ENCODE measurements at places on chromosomes 4 and X.

GRCh38 chr4:100041646-100042045, 91.6 kb upstream of the H2AZ1 start:
- no peak for DNase-seq

DNA sequence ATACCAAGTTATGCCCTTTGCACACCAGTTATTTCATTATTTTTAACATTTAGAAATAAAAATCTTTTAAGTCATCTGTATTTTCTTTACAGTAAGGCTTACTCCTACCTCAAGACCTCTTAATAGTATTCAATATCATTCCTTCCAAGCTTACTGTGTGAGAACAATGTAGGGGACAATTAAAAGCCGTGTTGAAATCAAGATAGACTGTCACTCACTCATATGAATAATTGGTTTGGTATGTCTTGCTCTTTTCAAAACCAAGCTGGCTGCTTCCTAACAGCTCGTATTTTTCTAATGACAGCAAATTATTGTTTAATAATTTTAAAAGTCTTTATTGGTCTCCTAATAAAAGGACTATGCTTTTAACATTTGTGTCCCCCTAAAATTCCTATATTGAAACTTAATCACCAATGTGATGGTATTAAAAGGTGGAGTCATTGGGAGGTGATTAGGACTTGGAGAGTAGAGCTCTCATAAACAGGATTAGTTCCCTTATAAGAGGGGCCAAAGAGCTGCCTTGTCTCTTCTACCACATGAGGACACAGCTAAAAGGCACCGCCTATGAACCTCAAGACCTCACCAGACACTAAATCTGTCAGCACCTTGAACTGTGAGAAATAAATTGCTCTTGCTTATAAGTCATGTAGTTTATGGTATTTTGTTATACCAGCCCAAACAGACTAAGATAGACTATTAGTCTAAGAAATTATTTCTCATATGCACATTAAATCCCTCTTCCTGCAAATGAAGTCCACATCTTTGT, 4.1 kb downstream of the ABCB7 start:
- no peak for DNase-seq

DNA sequence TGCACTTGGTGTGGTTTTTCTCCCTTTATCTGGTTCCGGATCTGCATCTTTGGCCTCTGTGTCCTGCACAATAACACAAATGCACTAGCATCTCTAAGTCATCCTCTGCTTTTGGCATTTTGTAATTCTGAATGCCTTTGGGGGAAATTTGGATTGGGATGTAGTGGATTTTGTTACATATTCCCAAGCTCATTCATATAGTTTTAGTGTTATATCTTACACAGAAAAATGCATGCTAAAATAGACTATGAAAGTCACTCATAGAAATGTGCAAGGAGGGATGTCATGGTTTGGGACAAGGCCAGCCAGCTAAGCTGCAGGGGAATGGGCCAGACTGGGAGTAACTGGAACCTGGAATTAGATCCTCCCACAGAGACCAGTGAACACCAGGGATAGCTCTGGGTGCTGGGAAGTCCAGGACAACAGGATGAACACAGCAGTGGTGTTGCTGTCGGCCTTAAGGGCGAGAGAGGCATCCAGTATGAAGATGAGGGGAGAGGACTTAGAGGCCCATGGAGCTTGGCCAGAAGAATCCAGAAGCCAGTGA, 20.1 kb downstream of the ENPP6 start:
- no peak for DNase-seq

GRCh38 chrX:42783451-42783850, 5.5 kb upstream of the PPP1R2C start:
- no peak for DNase-seq

GRCh38 chrX:72020788-72021187, 110.1 kb downstream of the NHSL2 start:
- no peak for DNase-seq

GRCh38 chrX:34848281-34848680, 94.3 kb upstream of the FAM47B start:
- peak; percentile 35 for DNase-seq

DNA sequence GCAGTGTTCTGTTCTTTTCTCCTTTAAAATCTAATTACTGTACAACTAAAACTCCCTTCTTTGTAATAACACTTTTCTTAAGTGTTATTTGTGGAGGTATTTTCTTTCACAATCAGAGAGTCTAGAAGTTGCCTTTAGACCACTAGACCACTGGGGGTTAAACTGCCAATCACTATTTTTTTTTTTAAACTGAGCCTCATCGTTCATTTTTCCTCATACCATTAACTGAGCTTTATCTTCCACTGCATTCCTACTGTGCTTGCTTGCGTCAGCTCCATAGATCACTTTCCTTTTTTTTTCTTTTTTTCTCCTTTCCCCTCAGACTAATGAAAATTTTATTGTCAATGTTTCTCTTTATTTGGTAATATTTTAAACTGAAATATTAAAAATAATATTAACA, 310.6 kb downstream of the PDHA2 start:
- DNase-seq = no peak

DNA sequence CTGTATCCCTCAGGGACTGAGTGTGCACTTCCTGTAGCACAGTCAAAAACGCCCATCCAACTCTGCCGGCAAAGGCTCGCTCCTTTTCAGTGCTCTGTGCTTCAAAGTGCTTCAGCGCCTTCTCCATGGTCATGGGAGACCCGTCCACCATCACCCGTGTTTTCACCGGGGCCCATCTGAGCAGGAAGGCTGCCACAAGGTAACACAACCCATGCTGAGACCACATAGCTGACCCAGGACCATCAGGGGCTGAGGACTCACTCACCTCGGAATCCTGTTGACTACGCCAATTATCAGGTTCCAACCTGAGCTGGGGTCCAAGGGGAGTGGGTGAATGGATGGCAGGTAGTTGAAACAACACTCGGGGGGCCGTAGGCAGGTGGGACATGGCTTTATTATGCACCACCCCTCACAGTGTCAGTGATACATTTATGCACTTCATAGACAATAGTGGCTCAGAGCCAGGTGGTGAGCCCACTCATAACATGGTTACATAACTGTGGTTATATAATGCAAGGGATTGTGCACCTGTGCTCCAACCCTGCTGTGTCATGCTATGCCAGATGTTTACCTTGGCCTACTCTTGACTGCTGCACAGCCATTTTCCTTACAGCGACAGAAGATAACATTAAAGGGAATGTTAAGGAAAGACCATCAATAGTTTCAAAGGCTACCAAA, 227.8 kb downstream of the ADGRL3 start:
- no peak for DNase-seq

- no peak for DNase-seq
Observed at GRCh38 chr4:183499389-183499788, 5.5 kb upstream of the ING2 start.

DNA sequence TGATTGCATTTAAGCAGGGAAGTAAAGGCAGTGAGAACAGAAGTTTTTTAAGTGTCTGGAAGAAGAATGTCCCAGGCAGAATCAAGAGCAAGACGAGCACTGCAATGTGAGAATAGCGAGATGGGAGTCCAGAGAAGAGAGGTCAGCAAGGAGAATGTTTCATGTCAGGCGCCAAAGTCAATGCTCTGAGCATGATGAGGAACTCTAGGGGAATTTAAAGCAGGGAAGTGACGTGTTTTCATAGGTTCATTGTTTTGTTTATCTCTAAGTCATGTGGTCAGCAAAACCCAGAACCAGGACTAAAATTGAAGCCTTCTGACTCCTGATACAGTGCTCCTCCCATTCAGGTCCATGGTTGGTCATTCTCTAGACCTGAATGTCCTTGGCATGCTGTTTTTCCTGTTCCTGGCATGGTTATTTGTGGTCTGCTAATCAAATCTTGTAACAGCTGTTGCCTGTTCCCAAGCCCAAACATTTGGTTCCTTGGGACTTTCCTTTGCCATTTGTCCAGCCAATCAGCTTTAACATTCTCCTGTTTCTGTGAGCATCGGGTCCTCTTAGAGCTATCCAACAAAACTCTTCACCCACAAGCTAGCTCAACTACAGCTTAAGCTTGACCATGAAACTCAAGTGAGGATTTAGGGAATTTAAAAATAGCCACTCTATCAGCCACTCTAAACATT, 37.7 kb downstream of the PTCHD1 start:
- no peak for DNase-seq

- DNase-seq = no peak
Observed at GRCh38 chr4:132502096-132502552, 647.0 kb upstream of the PCDH10 start.

DNA sequence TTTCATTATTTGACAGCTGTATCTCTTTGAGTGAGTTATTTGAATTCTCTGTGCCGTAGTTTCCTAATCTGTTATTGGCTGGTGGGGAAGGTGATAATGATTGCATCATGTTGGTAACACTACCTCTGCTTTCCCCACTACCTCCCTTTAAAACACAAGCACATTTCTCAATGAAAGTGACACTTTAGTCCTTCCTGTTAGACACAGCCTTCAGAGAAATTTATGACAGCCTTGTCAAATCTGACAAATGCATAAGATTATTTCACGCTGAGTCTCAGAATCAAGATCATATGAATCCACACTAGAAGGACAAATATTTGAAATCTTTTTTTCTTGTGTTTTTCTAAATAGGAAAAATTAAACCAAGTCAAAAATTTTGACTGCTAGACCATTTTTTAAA, 896.1 kb downstream of the CENPC start:
- no peak for DNase-seq

- no peak for DNase-seq
Observed at GRCh38 chr4:77393996-77394395, 211.6 kb upstream of the CXCL13 start.

- no peak for DNase-seq
Observed at GRCh38 chr4:183503497-183504063, 1.3 kb upstream of the ING2 start.

GRCh38 chr4:139910106-139910505, 243.9 kb downstream of the MAML3 start:
- no peak for DNase-seq

GRCh38 chr4:80254114-80254513, 12.3 kb upstream of the FGF5 start:
- no peak for DNase-seq

DNA sequence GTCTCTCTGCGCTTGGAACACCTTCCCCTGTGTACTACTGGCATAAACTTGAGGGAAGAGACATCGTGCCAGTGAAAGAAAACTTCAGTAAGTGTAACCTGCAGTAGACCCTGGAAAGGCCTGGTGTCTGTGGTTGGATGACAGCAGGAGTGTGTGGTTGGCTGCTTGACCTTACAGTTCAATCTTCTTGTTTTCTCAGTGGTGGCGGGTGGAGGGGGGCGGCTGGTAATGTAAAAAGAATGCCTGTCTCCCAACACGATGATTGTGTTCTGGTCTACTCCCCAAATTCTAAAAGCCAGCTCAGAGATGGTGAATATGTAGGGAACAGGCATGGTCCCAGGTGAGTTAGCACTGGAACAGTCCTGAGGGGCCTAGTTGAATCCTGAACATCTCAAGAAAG, 18.6 kb downstream of the PSMD10 start:
- DNase-seq = no peak

DNA sequence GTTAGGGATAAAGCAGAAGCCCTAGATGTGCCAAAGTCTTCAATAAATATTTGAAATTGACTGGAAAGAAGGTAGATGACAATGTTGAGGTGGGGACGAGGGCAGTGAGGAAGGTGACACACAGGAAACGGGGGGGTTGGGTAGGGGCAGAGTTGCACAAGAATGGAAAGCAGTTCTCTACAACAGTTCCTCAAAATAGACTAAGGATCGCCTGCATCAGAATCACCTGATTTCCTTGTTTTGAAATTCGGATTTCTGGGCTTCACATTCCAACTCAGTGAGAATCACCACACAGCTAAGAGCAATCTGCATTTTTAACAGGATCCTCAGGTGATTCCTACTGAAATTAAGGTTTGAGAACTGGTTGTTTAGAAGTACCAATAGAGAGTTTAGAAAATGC, 70.6 kb downstream of the ARFIP1 start:
- no peak for DNase-seq

- DNase-seq = no peak
Observed at GRCh38 chrX:124378643-124379042, 32.3 kb downstream of the SH2D1A start.

- DNase-seq = no peak
Observed at GRCh38 chr4:78707793-78708192, 68.4 kb upstream of the BMP2K start.

DNA sequence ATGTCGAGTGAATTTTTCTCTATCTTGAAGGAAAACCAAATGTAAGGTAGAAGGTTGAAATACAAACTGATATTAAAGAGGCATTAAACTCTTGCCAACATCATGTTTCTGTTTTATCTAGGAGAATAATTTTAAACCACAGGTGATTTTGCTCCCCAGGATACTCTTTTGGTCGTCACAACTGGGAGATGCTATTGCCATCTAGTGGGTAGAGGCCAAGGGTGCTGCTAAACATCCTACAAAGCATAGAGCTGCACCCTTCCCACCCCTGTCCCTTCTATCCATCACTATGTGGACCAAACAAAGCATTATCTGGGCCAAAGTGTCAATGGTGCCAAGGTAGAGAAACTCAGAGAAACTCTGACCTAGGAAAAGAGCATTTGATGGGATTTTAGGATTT, 154.6 kb upstream of the MAGEB2 start:
- DNase-seq = no peak

GRCh38 chr4:3780347-3781171, 14.4 kb downstream of the ADRA2C start:
- DNase-seq = no peak

DNA sequence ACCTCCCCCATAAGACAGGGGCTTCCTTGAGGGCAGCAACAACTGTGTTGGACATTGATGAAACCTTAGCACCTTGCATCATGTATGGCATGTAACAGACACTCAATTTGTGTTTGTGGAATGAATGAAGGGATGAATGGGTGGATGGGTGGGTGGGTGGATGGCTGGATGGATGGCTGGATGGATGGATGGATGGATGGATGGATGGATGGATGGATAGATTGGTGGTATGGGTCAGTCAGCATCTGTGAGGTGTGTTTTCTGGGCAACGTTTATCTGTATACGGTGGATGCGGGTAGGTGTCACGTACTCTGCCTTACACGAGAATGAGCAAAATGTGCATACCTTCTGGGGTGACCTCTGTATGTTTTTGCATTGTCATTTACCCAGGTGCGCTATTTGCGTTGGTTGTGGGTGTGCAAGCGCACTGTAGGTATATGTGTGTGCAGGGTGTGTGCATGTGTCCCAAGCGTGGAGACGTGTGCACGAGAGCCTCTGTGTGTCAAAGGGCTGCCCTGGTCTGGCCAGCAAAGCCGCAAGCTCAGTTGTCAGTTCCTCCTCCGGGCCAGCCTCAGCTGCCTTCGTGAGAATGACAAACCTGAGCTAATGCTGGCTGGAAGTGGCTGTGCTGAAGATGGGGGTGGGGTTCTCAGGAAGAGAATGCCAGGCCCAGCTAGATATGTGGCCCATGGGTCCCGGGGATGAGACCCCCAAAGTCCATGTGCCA, 26.5 kb downstream of the ELF4 start:
- no peak for DNase-seq

DNA sequence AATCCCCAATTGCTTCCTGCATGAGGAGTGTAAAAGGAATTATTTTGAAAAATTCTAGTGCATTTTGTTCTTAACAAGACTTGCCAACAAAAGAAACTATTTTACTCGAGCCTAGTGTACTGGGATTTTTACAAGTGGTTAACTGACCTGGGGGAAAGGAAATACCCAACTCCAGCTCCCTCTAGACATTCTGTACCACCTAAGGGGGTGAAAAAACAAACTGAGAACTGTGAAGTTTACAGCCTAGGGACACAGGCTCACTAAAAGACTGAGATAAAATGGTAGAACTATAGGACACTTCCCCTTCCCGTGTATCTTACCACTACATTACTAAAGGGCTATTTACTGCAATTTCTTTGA, 2.6 kb upstream of the ADH5 start:
- no peak for DNase-seq
